ENCODE measurements at places on chromosomes 12 and 14.

GRCh38 chr12:124520907-124521306, 46.5 kb downstream of the NCOR2 start:
- no peak for DNase-seq

DNA sequence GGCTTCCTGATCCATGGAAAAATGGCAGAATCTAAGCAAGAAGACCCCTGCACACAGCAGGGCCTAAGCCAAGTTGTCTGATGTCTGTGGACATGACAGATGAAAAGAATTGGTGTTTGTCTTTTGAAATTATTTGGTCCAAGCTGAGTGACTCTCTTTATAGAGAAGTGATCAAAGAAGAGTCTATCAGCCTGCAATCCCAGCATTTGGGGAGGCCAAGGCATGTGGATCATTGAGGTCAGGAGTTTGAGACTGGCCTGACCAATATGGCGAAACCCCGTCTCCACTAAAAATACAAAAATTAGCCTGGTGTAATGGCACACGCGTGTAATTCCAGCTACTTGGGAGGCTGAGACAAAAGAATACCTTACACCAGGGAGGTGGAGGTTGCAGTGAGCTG, 64.8 kb upstream of the TUNAR start:
- no peak for DNase-seq

- DNase-seq: no peak
Measured at GRCh38 chr14:103521438-103521950, 1.1 kb downstream of the CKB start.

- DNase-seq: no peak
Measured at GRCh38 chr14:61596990-61597389, 98.3 kb upstream of the HIF1A start.

- no peak for DNase-seq
Measured at GRCh38 chr14:32702562-32702961, 236.1 kb upstream of the NPAS3 start.

GRCh38 chr12:108495054-108495453, 20.0 kb upstream of the FICD start:
- no peak for DNase-seq

GRCh38 chr12:124515981-124516380, 51.4 kb downstream of the NCOR2 start:
- no peak for DNase-seq

DNA sequence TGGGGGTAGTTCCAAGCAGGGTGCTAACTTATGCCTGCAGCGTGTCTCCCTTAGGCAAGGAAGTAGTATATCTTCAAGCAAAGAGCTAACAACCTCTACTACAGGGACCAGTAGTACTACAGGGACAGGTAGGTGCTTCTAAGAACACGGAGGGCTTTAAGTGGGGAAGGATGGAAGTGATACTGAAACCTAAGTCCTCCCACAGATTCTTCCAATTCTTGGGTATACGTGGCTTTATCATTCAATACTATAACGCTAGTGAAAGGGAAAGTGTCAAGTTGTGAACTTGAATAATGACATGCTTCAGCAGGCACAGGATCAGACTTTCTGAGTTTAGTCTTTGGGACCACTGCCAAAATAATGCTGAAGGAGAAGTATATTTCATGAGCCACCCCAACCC, 241.7 kb downstream of the CEP128 start:
- DNase-seq: no peak

GRCh38 chr12:104903648-104904423, 54.3 kb downstream of the SLC41A2 start:
- DNase-seq: no peak

- no peak for DNase-seq
Measured at GRCh38 chr14:94646066-94646465, 33.9 kb downstream of the SERPINA3 start.

- DNase-seq: no peak
Measured at GRCh38 chr12:52561880-52562449, 9.0 kb upstream of the KRT71 start.

DNA sequence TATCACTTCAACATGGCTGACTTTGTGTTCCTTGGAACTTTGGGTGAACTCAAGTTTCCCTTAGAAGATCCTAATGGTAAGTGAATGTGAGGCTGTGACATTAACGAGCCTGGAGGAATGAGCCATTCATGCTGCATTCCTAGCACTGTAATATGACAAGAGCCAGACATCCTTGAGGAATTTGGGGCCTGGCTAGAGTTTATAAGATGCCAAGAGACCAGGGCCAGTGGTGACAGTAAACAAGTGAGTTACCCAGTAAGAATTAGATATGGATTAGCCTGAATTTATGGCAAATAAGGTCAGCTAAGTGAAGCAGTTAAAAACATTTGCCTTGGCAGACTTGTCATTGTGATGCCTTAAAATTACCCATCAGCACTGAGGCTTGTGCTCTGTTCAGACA, 232.4 kb downstream of the AKAP6 start:
- no peak for DNase-seq

- DNase-seq: no peak
Measured at GRCh38 chr14:90302529-90303303, 29.0 kb downstream of the NRDE2 start.

DNA sequence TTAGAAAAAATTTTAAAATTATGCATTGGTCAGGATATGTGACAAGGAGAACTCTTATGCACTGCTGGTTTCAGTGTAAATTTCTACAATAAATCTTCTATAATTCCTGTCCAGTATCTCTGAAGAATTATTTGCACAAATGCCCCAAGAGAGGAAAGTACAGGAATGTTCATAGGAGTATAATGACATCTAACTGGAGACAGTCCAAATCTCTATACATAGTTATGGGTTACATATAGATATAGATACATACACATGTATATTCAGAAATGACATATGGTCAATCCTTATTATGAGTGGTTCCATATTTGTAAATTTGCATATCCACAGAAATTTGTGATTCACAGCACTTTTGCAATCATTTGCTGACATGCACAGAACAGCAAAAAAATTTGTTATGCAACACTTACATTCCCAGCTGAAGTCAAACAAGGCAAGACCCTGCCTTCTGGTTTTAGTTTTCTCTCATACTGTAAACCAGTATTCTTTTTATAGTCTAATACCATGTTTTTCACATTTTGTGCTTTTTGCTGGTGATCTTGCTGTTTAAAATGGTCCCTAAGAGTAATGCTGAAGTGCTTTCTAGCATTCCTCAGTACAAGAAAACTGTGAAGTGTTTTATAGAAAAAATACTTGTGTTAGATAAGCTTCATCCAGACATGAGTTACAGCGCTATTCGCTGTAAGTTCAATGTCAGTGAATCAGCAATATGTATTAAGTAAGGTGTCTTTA, 103.8 kb downstream of the SLC16A7 start:
- no peak for DNase-seq

GRCh38 chr14:105986894-105987284, 460.5 kb downstream of the TMEM121 start:
- no peak for DNase-seq

DNA sequence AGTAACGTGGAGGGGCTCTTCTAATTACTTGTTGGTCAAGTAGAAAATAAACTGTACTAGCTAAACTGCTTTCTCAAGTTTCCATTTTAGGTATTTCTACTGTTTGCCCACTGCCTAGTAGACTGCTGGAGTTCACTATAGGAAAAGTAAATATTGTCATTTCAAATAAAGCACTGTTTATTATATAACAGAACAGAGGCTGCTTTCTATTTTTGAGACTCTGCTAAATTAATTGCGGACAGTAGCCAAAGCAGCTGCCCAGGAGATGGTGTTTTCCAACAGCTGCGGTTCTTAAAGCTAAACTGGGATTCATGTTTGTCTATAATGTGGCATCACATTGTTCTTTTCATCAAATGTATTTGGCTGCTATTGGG, 15.9 kb upstream of the SIX1 start:
- no peak for DNase-seq

DNA sequence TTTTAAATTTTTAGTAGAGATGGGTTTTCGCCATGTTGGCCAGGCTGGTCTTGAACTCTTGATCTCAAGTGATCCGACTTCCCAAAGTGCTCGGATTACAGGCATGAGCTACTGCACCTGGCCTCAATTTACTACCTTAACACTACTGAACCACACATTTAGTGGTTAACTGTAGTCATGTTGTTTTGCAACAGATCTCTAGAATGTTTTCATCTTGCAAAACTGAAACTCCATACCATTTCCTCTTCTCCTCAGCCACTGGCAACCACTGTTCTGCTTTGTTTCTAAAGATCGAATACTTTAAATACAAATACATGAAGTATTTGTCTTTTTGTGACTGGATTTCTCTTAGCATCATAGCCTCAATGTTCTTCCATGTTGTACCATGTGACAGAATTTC, 15.4 kb upstream of the SMCO2 start:
- no peak for DNase-seq

Measured in stimulated activated CD4-positive, alpha-beta T cell treated with anti-CD3 and anti-CD28 coated beads, TNF-alpha, amount 100 ng/mL, for 48 hours (primary cell).